ENCODE measurements at places on chromosomes 5 and 9.

GRCh38 chr9:70874451-70874850 lies 247.0 kb downstream of the TRPM3 start:
- no peak for DNase-seq

DNA sequence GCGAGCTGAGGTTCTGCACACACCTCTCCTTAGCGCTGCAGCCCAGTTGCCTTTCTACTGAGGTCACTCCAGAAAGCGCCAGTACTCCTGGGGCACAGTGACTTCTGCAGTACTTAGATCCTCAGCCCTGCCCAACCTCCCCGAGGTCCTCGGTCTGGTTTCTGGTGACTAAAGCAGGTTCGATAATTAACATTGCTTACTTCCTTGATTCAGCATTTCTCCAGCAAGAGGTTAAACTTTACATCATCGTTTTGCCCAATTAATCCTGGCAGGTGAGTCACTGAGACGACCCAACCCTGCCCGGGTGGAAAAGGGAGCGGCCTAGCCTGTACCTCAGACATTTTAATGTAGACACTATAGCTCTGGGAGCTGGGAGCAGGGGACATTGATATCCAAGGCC lies 77.6 kb downstream of the PLAC8L1 start:
- DNase-seq: no peak

DNA sequence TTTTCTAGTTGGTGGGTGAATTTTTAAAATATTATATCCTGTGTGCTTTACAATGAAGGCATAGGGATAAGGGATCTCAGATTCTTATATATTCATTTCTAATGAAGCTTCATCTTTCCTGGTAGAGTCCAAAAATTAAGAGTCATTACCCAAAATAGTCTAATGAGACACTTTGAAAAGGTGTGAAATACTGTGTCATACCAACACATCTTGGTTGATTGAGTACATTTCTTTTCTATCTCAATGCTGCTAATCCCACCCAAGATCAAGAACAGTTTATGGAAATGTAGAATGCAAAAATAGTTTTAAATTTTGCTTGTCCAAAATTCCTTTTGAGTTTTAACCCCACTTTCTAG lies 7.4 kb downstream of the EBF1 start:
- no peak for DNase-seq

GRCh38 chr9:89661956-89662717 lies 57.3 kb downstream of the GADD45G start:
- DNase-seq: no peak

DNA sequence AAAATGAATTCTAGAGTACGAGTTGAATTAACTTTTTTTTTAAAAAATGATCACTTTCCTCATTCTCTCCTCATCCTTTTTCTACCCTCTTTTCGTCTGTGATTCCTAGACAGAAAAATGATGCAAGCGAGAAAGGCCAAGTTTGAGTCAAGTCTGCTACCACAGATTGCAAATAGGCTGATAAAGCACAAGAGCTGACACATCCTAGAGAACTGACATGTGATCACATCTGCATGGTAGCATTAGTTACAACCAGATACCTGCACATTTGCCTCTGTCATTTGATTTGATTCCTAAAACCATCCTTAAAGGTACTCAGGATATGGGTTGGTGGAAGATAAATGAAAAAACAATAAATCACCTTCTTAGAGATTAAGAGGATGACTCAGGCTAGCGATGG lies 225.4 kb upstream of the PPP1R2B start:
- no peak for DNase-seq

DNA sequence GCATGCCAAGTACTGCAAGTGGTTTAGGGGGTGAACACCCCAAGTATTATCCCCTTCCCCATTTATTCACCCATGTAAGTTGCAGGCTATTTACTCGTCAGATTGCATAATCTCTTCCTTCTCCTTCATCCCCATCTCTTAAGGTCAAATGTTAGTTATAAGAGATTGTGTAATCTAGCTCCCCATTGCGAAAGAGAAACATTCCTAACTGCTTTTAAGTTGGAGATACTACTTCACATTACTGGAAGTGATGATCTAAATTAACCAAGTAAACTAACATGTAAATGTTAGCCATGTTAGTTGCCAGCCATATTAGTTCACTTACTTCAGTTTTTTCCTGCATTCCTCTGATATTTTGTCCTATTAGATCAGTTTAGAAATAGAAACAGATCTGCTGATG lies 262.3 kb downstream of the TAF11L14 start:
- no peak for DNase-seq

- DNase-seq: no peak
These were observed 69.4 kb upstream of the ZBTB43 start for GRCh38 chr9:126735482-126735881.

DNA sequence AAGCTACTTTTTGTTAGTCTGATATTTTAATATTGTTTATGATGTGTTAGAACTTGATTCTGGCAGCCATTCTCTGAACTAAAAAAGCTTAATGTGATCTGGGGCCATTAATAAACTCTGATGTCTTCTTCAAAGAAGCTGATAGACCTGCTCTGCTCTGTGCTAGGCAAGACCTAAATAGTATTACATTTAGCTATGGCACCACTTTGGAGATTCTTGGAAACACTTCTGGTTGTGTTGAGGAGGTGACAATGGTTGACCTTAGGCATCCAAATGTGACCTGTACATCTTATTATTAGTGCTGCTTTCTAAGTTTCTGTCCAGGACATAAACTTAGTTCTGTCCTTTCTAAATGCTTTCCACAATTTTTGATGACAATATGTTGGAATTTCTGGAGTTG lies 21.7 kb upstream of the SCGB3A2 start:
- DNase-seq: no peak

DNA sequence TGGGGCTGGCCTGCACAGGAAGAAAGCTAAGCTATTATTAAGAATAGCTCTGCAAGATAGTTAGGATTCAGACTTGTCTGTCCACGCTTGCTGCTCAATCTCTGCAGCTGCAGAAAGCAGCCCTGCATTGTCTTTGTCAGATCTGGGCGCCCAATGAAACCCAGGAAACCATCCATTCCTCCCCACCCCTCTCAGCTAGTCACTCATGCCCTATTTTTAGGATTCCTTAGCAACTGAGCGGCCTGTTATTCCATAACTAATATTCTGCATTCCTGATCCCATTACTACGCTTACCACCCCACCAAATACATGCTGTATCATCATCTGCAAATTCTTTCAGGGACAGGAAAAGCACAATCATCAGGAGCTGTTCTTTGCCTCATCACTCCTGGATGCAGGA lies 52.9 kb upstream of the APC start:
- DNase-seq: no peak

GRCh38 chr5:65927503-65928321 lies 1.3 kb downstream of the ERBIN start:
- no peak for DNase-seq

DNA sequence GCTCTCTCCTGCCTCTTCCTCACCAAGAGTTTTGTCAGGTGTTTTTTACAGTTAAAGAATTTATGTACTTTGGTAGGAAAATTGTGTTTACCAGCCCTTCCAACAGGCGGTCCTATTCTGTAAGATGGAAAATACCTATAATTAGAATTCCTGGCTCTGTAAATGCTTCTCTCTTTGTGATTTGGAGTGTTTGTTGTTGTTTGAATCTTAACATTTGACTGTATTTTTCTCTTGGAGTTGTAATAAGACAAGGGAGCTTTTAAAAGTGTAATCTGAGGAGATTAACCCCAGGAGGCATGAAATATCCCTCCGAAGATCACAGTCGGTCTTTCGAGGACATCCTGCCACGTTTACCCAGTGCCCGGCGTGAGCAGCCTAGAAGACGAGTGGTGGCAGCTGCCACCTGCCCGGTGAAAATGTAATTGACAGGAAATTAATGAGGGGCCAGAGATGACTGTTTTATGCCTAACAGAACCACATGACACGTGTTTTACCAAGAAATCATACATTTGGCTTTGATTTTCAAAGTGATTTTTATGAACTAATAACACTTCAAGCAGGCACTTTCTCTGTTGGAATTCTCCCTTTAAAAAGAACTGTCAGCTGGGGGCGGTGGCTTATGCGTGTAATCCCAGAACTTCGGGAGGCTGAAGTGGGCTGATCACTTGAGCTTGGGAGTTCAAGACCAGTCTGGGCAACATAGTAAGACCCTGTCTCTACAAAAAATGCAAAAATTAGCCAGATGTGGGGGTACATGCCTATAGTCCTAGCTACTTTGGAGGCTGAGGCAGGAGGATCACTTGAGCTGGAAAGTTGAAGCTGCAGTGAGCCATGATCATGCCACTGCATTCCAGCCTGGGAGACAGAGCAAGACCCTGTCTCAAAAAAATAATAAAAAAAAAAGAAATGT lies 20.0 kb downstream of the ANKRD33B start:
- DNase-seq: no peak

DNA sequence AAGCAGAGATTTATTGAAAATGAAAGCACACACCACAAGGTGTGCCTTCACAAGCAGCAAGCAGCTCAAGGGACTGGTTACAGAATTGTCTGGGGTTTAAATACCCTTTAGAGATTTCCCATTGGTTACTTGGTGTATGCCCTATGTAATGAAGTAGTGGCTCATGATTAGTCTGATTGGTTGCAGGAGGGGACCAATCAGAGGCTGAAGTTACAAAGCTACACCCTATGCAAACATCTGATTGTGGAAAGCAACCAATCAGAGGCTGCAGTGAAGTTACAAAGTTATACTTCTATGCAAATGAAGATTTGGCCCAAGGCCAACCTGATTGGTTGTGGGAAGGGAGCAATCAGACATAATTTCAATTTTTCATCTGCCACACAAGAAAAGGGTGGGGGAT lies 119.9 kb downstream of the C9orf152 start:
- DNase-seq: no peak

DNA sequence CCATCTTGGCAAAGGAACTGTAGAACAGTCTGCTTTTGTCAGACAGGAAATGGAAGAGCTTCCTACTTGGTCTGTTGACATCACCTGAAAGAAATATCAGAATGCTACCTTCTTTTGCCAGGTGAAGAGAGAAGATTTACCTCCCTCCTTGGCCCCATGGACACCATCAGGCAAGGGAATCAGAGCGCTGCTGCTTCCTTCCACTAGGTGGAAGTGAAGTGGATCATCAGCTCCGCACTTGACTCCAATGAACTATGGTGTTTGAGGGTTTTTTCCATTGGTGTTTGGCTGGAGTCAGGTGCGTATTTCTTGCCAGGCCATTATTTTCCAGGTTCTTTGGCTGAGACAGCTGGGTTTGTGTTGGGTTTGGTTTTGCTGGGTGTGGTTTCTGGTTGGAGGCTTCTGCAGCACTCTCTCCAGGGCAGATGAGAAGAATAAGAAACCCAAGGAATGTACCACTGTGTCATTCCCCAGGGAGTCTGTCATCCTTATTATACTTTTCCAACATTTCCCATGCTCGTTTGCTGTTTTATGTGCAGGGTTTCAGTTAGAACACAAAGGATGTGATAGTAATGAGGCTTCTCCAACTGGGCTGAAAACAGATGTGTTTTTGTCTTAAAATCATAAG lies 12.4 kb downstream of the SPATA31E1 start:
- DNase-seq: no peak

DNA sequence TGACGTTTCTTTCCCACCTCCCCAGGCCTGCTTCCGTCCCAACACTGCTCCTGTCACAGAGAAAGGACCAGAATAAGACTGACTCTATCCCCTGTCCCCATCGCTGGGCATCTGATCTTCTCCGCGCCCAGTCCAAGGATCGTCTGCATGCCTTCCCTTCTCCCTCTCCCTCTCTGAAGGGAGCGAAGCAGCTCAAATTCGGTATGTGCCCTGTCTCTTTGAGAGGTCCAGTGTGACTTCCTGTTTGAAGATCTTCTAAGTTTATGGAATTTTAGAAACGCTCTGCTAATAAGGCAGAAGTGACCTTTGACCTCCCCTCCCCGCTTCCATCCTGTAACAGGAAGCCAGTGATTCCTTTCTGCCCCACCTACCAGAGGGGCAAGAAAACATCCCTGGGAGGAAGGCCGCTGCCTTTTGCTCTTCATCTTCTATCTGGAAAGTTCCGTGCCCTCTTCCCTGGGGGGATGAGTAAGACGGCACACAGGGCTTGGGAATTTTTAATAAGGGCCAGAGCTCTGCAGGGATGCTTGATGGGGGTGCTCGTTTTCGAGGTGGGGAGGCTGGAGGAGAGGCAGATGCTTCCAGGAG lies 40.7 kb upstream of the RNU6ATAC start:
- DNase-seq: no peak
